ENCODE measurements at places on chromosomes 1 and 21. TPM values are rescaled to one million over a fixed set of nuclear protein-coding genes. Genes with fewer than 3 reads are reported as not detected.
A peak's percentile ranks its signal among the peaks of the same experiment; 100 is the strongest.

GRCh38 chr1:232483826-232484225 lies 146.1 kb downstream of the SIPA1L2 start:
- DNase-seq, result no peak

Gene ARHGEF16
- 113 TPM for total RNA-seq

GRCh38 chr1:43937179-43937865 lies 3.7 kb downstream of the ARTN start:
- no peak for DNase-seq

DNA sequence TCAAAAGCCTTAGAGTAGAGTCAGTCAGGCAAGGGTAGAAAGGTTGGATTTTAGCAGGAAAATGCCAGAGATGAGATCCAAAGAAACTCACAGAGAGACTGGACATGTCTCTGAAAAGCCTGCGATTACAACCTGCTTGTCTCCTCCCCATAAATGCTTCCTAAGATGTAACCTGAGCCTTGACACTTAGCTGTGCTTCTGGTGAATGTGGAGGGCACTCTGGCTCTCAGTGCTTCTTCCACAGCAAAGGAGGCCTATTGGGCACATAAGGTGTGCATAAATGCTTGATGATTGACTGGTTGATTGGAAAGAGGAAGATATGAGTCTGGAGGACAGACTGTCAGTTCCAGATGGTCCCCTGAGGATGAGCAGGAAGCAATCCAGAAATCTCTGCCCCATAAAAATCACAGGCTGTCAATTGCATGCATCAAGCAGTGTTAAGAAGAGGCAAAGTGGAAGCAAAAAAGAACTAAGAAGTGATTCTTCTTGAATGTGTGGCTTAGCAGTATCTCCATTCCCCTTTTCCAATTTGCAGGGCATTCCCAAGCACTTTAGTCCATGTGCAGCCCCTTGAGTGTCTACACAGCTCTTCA lies 236.2 kb upstream of the RRP15 start:
- no peak for DNase-seq

DNA sequence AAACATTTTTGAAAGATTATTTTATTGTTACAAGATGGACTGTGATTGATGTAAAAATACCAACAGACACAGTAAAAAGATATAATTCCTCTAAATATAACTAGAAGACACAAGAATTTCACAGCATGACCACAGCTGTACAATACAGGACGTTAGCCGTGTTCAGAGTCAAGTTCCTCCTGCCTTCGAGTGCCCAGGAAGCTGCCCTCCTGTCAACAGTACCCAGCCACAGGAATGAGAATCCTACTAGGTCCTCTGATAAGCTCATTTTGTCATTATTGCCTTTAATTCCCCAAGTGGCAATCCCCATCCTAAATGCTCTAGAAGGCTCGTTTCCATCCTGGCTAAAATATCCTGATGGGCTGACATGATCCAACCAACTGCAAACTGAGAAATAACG lies 16.4 kb upstream of the CAPN2 start:
- DNase-seq, result no peak

- no peak for DNase-seq
Measured at GRCh38 chr21:37863842-37864241, 52.4 kb downstream of the KCNJ6 start.

Gene SAMD13
- total RNA-seq, result 29.9 TPM

Gene AMPD1
- 0.82 TPM for total RNA-seq

- DNase-seq, result no peak
Measured at GRCh38 chr1:86119214-86119764, 37.3 kb downstream of the COL24A1 start.

- no peak for DNase-seq
Measured at GRCh38 chr1:41024953-41025352, 3.4 kb upstream of the SLFNL1 start.

Gene PTPN22
- 5.6 TPM for total RNA-seq

Gene TIPRL
- total RNA-seq, result 36.3 TPM

- DNase-seq, result no peak
Measured at GRCh38 chr1:21077085-21077484, 99.6 kb downstream of the EIF4G3 start.

DNA sequence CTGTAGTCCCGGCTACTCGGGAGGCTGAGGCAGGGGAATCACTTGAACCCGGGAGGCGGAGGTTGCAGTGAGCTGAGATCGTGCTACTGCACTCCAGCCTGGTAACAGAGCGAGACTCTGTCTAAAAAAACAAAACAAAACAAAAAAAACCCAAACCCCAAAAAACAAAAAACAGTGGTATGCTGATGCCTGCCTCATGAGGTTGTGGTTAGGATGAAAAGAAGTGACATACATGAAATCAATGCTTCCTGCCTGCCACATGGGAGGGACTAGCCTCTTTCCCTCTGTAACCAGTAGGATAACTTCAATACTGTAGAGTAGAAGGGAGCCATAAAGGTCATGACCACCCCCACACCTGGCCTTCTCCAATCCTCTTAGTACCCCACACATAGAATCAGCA lies 55.2 kb downstream of the TENT5C start:
- DNase-seq, result no peak

GRCh38 chr1:28115267-28115666 lies 26.9 kb upstream of the EYA3 start:
- DNase-seq, result peak; percentile 34

Gene PTPN7
- total RNA-seq, result 4.7 TPM

Gene CELA3B
- total RNA-seq, result 0.76 TPM

Gene LCE1B
- not detected for total RNA-seq

- no peak for DNase-seq
Measured at GRCh38 chr21:42400525-42400924, 3.2 kb upstream of the UBASH3A start.

Gene DAB1
- 0.64 TPM for total RNA-seq

DNA sequence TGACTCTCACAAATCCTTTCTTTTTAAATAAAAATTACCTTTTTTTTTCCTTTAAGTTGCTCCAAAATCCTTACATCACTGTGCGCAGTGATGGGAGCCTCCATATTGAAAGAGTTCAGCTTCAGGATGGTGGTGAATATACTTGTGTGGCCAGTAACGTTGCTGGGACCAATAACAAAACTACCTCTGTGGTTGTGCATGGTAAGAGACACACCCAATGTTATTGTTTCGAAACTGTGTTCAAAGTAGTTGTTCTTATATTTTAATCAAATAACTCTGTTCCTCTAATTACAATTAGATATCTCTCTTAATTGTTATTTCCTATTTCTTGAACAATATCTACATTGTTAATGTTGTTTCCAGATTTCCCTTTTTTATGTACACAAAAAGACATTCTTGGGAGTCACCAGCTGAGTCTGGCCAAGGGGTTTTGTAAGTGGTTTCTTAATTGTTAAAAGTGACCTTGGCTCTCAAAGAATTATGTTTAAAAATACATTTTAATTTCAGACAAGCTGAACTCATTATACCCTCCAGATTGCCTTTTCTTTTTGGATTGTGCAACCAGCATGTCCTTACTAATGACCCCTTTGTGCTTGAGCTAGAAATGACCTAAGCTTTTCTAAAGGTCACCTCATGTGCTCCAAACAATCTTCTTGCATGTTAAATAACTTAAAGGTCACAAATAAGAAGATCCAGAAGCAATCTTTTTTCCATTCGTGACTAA lies 250.1 kb downstream of the HMCN1 start:
- no peak for DNase-seq

GRCh38 chr1:41918450-41919043 lies at the start of gene HIVEP3:
HIVEP3 (minus strand) TSS chr1:41918922.
- DNase-seq, result no peak

Gene LMOD1
- 9.4 TPM for total RNA-seq

Gene VWA1
- 81.5 TPM for total RNA-seq

DNA sequence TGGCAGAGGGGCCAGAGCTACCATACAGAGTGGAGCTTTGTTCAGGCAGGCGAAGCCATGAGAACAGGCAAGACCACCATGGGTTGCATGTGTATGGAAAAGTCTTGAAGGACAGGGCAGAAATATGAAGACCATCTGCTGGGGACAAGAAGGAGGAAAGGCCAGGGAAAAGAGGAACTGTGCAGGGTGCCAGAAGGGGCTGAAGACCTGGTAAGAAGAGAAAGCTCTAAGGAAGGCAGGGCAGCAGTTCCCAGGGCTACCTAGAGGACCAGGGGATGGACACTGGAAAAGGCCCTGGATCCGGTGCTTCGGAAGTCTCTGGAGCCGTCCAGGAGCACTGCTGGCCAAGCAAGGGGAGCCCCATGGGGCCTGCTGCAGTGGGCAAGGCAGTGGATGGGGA lies 43.4 kb downstream of the PKP1 start:
- DNase-seq, result no peak

Gene DPT
- total RNA-seq, result 30.9 TPM

Gene ATAD3B
- total RNA-seq, result 16.4 TPM

Gene SPRR2G
- total RNA-seq, result not detected

DNA sequence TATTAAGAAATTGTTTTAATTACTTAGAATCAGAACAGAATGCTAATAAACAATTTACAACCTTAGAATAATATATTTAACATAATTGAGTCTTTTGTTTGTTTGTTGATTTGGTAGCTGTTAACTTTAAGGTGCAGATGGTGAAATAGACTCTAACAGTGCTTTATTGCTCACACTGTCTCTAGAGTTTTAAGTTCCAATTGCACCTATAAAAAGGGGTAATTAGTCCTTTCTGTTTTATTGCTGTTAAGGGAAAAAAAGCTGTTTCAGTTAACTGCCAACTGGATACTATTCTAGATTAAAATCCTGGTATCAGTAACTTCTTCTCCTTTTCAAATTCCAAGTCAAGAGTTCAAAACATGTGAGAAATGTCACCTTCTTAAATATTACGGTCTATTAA lies 197.6 kb upstream of the TMPRSS15 start:
- DNase-seq, result no peak

DNA sequence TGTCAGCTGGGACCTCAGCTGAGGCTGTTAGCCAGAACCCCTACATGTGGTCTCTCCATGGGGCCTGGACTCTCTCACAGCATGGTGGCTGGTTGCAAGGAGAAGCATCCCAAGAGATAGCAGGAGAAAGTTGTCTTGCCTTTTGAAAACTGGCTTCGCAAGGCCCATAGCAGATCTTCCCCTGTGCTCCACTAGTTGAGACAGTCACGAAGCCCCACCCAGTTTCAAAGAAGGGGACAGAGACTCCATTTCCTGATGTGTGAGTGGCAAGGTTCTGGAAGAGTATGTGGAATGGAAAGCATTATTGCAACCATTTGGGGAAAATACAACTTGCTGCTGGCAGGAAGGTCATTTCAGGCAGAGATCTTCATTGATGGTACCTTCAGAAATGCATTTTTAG lies 7.5 kb upstream of the CSRP1 start:
- no peak for DNase-seq

All from left colon (tissue), 2 donors.